ENCODE measurements at places on chromosomes 1 and 21.

DNA sequence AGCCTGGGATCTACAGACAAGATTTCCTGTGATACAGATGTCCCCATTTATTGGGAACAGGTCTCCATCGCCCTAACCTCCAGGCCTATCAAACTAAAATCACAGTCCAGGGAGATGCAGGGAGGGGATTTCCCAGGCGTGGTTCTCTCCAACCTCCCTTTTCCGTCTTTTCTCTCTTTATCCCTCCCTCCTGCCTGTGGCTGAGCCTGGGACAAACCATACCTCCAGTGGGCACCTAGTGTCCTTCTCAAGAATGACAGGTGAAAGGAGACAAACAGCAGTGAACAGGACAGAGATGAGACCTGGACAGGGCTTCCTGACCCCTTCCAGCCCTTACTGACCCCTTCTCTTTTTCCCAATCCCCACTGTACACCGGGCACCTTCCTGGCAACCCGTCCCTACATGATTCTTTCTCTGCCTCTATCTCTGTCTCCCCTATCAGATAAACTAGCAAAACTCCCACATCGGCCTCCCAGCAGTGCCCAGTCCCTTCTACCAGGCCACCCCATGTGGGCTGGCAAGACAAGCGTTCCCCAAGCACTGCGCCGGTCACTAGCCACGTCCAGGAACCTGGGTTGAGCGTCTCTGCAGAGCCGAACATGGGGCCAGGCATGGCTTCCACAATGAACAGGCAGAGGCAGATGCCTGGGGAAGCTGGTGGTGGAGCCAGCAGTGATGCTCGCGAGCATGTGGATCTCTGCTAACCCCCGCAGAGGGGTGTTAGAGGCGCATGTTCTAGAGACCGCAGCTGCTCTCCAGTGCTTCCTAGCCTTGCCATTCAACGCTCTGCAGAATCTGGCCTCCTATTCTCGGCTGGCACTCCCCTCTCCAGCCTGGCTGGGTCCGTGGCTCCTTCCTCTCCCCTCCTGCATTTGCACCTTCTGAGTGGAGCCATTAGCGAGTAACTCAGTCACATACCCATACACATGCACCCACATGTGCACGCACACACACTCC is 54.7 kb downstream of the ELK4 start:
- DNase-seq, result no peak

DNA sequence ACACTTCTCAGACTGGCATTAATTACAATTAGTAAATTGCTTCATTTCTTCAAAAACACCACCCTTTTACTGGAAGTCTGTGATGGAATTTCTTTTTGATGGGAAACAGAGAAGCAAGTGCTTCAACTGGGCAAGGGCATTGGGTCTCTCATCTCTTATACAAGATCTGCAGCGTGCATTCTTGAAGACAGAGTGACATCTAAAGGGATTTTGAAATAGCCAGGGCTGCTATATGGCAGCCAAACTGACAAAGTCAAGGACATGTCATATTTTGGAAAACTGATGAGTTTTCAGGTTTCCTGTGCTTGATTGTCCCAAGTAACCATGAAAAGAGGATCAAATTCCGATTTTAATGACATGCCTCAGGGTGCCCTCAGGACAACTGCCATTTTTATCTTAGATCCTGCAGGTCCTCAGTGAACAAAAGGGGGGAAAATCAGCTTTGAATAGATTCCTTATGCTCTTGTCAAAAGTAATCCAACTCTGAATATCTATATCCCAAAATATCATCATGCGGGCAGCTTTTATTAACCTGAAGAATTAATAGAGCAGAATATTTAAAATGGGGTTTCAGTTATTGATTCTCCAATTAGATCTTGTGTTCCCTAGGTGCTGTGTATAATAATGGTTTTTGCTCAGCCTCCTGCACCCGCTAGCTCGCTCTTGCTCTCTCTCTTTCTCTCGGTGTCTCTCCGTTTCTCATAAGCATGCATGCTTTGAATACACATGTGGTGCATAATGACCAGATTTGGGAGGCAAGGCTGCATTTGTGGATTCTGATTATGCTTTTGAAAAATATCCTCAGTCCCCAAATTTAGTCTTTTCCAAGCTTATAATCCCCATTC is 221.8 kb downstream of the TTLL7 start:
- DNase-seq, result no peak

- no peak for DNase-seq
Observed at GRCh38 chr1:22487781-22488180, 36.1 kb downstream of the ZBTB40 start.

DNA sequence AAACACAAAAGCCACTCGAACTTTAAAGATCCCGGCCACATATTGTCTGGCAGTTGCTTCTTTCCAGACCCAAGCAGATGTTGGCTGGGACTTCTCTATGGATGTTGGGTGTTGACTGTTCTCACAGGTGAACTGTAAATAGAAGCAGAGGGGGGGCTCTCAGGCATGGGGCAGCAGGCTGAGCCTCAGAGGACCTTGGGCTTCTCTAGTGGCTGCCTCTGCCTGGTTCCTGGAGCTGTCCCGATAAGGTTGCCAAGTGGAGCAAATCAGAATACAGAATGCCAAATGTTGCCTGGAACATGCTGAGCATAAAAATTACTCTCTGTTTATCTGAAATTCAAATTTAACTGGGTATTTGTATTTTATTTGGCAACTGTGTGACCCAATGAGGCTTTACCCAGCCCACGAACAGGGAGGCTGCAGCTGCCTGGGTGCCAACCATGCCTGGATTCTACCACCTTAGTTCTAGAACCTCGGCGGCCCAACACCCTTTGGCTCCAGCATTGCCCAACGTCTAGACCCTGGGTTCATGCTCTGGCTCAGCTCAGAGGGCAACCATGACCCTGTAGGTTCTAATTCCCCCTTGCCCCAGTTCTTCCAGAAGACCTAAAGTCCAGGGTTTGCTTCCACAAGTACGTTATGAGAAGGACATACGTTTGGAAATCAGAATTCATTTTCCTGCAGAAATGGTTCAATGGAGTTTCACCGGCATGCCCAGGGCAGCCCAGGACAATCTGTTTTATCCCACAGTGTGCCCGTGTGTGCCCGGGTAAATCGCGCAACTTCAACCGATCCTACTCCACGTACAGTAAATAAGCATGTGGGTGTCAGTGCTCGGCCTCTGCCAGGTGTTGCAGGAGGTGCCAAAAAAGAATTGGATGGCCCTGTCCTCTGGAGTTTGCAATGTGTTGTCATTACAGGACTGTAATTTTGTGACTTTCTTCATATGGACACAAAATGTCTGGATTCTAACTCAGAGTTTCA is 5.4 kb upstream of the SLC45A1 start:
- no peak for DNase-seq

DNA sequence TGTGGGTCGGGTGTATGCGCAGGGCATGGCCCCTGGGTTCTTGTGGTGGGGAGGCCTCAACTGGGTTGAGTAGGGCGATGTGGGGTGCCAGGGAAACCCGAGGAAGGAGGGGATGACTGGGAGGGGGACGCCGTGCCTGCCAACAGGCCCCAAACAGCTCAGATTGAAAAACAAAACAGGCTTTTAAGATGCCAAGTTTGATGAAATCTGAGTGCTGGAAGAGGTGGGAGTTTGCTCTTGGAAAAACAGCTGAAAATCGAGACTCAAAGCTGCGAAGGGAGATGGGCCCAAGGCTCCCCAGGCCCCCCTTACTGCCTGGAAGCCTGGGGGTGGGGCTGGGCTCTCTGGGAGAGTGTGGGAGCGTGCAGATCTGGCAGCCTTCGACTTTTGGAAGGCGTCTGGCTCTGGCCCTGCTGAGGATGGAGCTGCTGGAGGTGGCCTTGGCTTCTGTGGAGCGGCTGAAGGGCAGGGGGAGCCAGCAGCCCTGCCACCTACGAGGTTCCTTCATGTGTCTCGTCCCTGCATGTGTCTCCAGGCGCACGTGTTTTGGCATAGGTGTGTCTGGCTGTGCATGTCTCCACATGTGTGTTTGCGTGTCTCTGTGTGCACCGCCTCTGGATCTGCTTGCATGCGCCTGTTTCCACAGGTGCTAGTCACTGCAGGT is 33.3 kb downstream of the PTPRF start:
- DNase-seq, result no peak

GRCh38 chr1:159113596-159114433 is 37.2 kb upstream of the AIM2 start:
- DNase-seq, result no peak

DNA sequence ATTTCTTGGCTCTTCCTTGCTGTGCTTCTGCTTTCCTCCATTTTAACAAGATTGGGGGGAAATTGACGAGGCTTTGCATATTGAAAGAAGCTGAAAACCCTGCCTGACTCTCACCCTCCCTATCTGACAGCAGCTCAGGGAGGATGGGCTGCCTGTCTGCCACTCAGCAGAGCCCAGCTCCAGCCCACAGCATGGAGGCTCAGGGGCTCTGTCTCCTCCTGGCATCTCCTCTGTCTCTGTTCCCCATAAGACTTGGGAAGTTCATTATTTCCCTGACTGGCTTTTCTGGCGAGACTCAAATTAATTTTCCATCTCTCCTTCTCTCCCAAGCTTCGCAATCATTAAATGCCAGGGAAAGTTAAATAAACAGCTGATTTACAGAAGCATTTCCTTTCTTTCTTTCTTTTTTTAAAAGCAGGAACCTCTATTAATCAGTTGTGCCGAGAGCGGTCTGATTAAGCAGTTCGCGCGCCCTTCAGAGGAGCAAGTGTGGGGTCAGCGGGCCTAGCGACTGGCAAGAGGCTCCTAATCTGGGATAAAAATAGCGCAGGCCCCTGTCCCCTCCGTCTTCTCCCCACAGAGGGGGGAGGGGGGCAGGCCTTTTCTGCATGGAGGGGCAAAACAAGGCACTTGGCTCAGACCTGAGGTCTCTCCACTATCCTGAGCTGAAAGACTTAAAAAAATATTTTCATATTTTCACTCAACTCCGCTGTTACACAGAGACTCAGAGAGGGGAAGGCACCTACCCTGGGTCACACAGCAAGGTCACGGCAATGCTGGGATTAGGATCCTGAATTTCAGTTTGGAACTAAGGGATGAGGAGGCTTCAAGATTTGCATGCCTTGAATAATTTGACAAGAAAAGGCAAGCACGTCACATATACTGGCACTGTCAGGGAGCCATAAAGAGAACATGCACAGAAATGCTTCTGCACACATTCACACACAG is 170.4 kb downstream of the ACTL8 start:
- no peak for DNase-seq

DNA sequence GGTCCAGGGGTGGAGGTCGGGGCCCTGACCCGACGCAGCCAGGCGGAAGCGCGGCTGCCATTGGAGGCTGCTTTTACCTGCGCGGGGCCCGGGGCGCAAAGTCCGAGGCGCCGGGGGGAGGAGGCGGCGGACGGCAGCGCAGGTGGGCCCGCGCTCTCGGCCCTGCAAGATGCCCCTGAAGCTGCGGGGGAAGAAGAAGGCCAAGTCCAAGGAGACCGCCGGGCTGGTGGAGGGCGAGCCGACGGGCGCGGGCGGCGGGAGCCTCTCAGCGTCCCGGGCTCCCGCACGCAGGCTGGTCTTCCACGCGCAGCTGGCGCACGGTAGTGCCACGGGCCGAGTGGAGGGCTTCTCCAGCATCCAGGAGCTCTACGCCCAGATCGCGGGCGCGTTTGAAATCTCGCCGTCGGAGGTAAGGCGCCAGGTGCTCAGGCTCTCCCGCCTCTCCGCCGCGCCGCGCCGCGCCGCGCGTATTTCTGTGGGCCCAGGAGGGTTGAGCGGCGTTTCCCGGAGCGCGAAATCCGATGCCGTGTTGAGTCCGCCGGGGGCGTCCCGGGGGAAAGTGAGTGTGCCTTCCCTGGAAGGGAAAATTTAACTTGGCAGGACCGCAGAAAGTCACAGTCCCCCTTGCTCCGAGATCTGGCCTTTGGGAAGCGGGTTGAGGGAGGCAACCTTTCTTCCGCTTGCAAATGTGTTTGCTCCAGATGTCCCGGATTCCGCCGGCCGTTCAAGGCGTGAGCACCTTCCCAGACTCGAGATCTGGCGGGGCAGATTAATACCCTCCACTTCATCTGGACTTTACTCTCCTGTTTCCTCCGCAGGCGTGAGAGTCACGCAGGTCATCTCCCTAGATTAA is at the start of gene GIPC2:
Gene GIPC2 (plus strand): TSS at position 41 of the 853 bp plus-strand sequence. CDS start 129 bp downstream, at position 170.
- no peak for DNase-seq

DNA sequence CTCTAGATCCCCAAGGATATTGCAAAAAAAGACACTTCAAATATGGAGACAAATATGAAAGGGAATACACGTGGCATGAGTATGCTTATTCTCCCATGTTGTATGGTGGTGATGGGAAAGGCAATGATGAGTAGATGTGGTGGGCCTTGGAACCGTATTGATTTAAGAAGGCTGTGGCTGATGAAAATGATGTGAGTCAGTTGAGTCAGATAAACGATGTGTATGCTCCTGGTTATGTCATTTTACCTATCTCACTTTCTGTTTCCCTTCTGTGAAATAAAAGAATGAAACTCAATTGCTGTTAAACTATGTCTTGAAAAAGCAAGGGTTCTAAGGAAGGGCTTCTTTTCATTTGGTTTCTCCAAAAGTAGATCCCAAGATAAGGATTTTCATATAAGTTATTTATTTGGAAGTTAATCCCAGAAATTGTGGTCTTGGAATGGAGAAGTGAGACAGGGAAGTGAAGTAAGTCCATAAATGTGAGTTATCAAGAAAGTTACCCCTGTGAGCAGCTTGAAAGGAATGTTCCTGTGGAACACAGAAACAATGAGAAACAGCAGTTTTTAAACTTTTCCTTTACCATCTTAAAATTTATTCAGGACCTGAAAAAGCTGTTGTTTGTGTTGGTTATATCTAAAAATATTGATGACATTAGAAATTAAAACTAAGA is 292.0 kb downstream of the DUSP10 start:
- no peak for DNase-seq

GRCh38 chr21:43188181-43188580 is 19.4 kb downstream of the CRYAA start:
- DNase-seq, result no peak

GRCh38 chr1:216822480-216822879 is 99.3 kb upstream of the ESRRG start:
- DNase-seq, result no peak
